ENCODE measurements at places on chromosomes 16 and 17.
A peak's percentile ranks its signal among the peaks of the same experiment; 100 is the strongest.

- DNase-seq, result peak; percentile 29
Measured at GRCh38 chr17:19610311-19610710, 38.2 kb upstream of the ALDH3A2 start.

GRCh38 chr17:41483531-41483930, 2.6 kb upstream of the KRT35 start:
- no peak for DNase-seq

- DNase-seq, result no peak
Measured at GRCh38 chr17:61584266-61584665, 6.8 kb downstream of the NACA2 start.

- no peak for DNase-seq
Measured at GRCh38 chr17:33595828-33596227, 302.7 kb upstream of the ASIC2 start.

GRCh38 chr17:43879723-43880419, 27.5 kb downstream of the MPP2 start:
- DNase-seq, result no peak

GRCh38 chr17:77332981-77333685, 192.4 kb downstream of the SEC14L1 start:
- peak; percentile 85 for DNase-seq

GRCh38 chr16:9898124-9898523, 284.1 kb downstream of the GRIN2A start:
- DNase-seq, result no peak

DNA sequence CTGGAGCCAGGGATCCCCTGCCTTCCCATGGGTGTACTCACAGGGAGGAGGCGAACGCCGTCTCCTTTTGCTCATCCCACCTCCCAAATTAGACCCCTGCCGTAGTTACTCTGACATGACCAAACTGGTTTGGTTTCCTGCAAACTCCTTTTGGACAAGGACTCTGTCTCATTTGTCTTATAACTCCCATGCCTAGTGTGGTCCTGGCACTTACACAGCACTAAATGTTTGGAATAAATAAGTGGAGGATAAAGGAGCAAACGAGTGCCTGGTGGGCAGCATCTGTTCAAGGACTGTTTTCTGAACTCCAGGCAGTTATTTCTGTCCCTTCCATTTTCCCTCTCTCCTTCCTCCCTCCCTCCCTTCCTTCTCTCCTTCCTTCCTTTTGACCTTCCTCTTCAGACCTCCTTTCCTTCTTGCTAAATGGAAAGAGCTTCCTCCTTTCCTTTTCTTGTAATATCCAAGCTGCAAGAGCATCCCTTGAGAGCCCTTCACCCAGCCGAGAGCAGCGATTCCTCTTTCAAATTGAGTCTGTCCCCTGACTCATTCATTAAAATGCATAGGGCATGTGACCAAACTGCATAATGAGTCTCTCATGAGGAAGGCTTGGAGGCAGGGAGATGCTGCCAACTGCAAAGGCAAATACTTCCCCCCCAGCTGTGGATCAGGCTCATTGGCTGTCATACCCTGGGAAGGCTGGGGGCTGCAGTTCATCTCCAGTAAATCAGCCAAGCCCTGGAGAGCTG, 36.8 kb downstream of the CHD9 start:
- peak; percentile 93 for DNase-seq

DNA sequence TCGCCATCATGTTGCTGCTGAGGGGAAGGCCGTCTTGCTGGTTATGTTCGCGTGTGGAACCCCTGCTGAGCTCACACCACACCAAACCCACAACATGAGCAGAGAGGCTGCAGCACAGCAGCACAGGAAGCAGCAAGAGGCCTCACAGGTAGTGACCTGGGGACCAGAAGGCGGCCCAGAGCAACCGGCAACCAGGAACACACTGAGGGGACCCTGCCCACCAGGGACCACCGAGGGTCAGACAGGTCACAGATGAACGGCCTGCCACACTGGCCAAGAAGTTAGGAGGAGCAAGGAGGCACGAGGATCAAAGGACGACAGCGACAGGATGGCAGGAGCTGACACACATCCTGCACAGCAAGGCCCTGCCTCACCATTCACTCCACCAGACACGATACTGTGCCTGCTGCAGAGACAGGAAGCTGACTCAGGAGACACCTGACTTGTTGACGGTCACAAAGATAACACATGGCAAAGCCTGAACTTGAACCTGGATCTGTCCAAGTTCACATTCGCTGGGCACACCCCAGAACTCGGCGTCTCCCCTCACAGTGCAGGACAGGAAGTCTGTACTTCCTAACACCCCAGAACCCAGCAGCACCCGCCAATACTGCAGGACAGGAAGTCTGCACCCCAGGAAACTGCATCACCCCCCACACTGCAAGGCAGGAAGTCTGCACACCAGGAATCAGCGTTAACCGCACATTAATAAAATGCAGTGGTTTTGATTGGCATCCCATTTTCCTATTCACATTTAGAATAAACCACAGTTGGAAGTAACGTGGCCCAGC, 98.5 kb downstream of the ZNF778 start:
- DNase-seq, result peak; percentile 50

- peak; percentile 31 for DNase-seq
Measured at GRCh38 chr16:53892155-53892554, 188.2 kb downstream of the FTO start.

DNA sequence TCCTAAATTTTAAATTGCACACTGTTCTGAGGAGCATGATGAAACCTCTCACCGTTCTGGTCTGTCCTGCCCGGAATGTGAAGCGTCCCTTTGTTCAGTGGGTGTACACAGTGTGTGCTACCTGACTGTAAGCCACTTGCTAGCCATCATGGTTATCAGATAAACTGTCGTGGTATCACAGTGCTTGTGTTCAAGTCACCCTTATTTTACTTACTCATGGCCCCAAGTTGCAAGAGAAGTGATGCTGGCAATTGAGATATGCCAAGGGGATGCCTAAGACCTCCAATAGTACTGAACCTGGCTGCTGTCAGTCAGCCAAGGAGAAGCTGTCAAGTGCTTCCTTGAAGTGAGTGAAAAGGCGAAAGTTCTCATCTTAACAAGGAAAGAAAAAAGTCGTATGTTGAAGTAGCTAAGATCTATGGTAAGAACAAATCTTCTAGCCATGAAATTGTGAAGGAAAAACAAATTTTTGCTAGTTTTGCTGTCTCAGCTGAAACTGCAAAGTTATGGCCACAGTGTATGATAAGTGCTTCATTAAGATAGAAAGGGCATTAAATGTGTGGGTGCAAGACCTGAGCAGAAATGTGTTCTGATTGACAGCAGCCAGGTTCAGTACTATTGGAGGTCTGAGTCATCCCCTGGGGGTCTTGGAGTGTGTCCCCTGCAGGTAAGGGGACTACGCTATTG, 5.8 kb downstream of the PIK3R6 start:
- no peak for DNase-seq

DNA sequence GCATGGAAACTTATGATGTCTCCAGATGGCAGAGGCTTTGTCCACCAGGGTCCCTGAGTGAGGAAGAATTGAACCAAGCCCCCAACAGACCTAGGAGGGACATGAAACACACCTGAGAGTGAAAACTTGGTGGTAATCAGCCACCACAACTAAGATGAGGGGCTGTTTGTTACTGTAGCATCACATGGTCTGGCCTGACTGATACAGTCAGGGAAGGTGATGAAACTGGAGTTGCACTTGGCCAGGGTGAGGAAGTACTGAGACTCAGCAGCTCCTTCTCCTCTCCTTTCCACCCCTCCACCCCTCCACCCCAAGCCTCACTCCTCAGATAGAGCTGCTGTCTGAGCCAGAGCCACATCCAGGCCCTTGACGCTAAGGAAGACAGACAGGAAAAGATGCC, 37.2 kb downstream of the C16orf82 start:
- no peak for DNase-seq

GRCh38 chr17:44398692-44399691, 9.5 kb upstream of the ITGA2B start:
- DNase-seq, result no peak

GRCh38 chr16:50781043-50781442, 39.2 kb downstream of the CYLD start:
- peak; percentile 8 for DNase-seq

DNA sequence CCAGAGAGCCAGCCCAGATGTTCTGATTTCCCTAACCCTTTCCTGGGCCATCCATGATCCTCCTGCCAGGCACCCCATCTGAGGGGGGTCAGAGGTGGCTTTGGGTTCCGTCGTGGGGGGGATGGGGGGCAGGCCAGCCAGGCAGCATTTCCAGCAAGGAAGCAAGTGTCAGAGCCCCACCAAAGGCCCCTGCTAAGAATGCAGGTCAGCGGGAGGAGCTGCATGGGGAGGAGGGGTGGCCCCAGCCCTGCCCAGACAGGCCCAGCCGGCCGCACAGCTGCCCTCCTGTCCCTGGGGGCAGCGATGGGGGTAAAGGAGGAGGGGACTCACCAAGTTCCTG, 2.3 kb upstream of the SCRN2 start:
- DNase-seq, result no peak

DNA sequence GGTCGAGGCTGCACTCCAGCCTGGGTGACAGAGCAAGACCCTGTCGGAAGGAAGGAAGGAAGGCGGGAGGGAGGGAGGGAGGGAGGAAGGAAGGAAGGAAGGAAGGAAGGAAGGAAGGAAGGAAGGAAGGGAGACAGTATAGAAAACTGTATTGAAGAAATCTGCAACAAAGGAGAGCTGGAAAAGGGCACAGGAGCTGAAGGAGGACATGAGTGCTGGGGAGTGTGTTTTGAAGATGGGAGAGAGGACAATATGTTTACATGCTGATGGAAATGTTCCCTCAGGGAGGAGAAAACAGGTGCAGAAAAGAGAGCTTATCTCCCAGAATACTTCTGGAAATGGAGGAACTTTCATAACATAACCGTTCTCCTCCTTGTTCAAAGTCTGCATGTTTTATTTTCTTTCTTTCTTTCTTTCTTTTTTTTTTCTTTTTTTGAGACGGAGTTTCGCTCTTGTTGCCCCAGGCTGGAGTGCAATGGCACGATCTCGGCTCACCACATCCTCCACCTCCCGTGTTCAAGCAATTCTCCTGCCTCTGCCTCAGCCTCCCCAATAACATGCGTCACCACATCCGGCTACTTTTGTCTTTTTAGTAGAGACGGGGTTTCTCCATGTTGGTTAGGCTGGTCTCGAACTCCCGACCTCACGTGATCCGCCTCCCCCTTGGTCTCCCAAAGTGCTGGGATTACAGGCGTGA, 2.7 kb upstream of the HAP1 start:
- no peak for DNase-seq

- DNase-seq, result no peak
Measured at GRCh38 chr17:56936697-56937322, 23.0 kb upstream of the TRIM25 start.

DNA sequence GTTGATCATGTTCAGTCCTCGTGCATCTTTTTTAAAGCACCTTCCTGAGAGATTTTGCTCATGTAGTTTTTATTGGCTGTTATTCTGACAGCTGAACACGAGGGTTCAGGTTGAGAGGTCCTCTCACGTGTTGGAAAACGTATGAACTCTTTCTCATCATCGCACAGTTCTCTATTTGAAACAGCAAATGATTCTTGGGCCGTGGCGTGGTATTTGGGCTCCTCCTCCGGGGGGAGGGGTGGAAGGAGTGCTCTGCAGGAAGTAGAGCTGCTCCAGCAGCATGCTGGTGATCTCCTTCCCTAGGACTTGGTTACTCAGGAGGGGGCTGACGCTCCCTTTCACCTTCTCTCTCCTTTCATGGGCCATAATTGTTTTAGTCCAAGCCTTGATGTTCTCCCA, 70.4 kb downstream of the KSR1 start:
- peak; percentile 74 for DNase-seq

DNA sequence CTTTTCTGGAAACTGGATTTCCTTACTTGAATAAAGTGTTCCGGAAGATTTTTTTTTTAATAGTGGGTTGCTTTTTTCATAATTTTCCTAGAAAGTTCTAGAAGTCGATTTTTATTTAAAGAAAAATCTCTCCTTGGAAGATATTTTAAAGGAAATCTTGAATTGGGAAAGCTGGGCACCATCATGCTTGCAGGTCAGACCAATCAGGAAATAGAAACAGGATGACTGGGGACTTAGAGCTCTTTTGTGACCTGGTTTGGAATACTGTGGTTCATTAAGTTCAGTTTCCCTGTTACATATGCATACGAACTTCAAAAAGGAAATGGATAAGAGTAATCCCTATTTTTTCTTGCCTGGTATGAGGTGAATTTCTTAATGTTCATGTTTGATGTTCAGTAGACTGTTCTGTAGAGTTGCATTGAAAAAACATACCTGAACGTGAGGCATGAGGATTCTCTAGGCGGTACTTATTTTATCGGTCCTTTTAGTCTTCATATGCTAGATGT, 1.2 kb downstream of the NFATC3 start:
- DNase-seq, result peak; percentile 53

- no peak for DNase-seq
Measured at GRCh38 chr16:56163938-56164337, 27.4 kb upstream of the GNAO1 start.

GRCh38 chr16:12193692-12194091, 217.2 kb downstream of the SNX29 start:
- DNase-seq, result peak; percentile 13

DNA sequence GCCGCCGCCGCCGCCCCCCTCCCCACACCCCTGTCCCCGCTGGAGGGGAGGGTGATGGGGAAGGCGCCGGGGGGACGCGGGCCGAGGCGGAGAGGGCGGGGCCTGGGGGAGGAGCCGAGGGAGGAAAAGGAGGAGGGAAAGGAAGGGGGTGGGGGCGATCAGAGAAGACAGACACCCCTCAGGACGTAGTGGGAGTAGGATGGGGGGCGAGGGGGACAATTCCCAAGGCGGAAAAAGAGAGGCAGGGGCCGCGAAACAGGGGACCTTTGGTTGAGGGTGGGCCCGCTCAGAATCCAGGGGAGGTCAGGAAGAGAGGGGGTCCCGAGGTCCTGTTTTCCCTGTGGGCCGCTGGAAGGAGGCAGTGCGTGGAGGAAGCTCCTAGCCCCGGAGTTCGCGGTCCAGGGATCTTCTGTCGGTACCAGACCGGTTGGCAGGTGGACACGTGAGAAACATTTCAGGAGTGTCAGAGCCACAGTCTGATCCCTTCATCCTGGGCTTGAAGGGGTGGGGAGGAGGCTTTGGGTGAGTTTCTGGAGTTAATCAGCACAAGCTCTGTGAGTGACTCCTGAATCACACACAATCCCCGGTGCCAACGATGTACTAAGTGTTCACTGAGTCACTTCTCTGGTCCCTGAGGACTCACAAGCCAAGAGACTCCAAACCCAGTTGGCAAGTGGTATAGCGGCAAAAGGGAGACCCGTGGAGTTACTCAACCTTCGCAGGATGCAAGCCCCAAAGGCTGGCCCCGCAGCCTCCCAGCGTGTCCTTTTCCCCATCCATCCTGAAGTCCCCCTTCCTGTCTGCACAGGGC, at the start of gene XYLT1:
Gene XYLT1, minus strand, starts transcription at position 53 of the 811 bp plus-strand sequence. CDS start 164 bp downstream, outside the sequence.
- peak; percentile 51 for DNase-seq

GRCh38 chr17:74862108-74862901, 2.6 kb upstream of the GRIN2C start:
- DNase-seq, result peak; percentile 72

- no peak for DNase-seq
Measured at GRCh38 chr17:17771498-17772201, 65.1 kb downstream of the SREBF1 start.

Measured in suppressor macrophage treated with lipopolysaccharide for 4 hours (primary cell).